Fibroblast of the aortic adventitia (primary cell): ENCODE measurements at places on chromosomes 2 and 18. TPM values are rescaled to one million over a fixed set of nuclear protein-coding genes. Genes with fewer than 3 reads are reported as not detected.

Gene ALPG
- total RNA-seq, result not detected in 2 replicates

Gene AFF3
- 4.2 TPM in 1 of 2 replicates, not detected in the other for total RNA-seq

Gene LGALSL
- total RNA-seq, result 5.0 and 11.0 TPM in 2 replicates

Gene LYPD6B
- total RNA-seq, result 0.18 TPM in 1 of 2 replicates, not detected in the other

Gene SLC11A1
- 0.09 and 0.33 TPM in 2 replicates for total RNA-seq

Gene GPR155
- total RNA-seq, result 1.6 and 2.2 TPM in 2 replicates

Gene FLACC1
- total RNA-seq, result 1.2 and 3.6 TPM in 2 replicates

Gene TMEM182
- 2.1 TPM in 1 of 2 replicates, not detected in the other for total RNA-seq

Gene CLHC1
- total RNA-seq, result 14.3 and 36.5 TPM in 2 replicates
